ENCODE measurements at places on chromosomes 12 and 14.

GRCh38 chr12:88398031-88398430 is 182.2 kb downstream of the KITLG start:
- no peak for DNase-seq

- no peak for DNase-seq
These were observed 61.3 kb downstream of the KITLG start for GRCh38 chr12:88518863-88519403.

GRCh38 chr12:65918021-65918420 is 93.7 kb downstream of the HMGA2 start:
- no peak for DNase-seq

DNA sequence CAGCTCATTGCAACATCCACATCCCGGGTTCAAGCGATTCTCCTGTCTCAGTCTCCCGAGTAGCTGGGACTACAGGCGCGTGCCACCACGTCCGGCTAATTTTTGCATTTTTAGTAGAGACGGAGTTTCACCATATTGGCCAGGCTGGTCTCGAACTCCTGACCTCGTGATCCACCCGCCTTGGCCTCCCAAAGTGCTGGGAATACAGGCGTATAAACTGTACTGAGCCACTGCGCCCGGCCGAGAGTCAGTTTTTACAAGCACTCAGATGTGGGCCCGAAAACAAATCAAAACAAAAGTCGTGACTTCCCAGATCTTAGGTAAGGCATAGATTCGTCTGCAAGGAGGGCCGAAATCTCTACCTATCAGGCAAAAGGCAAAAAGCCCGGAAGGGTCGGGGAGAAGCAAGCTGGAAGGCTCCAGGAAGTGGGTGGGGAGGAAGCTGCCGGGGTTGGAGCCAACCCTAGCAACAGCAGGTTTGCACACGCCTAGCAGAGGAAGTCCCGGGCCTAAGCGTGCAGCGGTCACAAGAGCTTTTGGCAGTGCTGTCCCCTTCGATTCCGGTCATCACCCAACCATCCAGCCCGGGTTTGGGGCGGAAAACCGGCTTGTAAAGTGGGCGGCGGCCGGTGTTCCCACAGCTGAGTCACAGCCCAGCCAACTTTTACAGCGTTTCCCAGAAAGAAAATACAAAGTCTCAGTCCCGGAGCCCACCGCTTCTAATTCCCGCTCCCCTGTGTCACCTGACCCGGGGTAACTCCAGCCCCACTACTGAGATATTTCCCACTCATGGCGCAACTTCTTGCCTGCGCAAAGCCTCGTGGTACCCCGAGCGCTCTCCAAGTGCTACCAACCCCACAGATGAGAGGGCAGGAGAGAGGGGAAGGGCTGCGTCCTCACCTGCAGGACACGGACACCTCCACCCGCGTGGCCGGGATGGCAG is 583 bp downstream of the CPNE8 start:
- DNase-seq, result peak; percentile 11

GRCh38 chr12:16857456-16857923 is 251.5 kb upstream of the LMO3 start:
- DNase-seq, result no peak

- DNase-seq, result no peak
These were observed 107.1 kb downstream of the LIN7A start for GRCh38 chr12:80830533-80831088.

DNA sequence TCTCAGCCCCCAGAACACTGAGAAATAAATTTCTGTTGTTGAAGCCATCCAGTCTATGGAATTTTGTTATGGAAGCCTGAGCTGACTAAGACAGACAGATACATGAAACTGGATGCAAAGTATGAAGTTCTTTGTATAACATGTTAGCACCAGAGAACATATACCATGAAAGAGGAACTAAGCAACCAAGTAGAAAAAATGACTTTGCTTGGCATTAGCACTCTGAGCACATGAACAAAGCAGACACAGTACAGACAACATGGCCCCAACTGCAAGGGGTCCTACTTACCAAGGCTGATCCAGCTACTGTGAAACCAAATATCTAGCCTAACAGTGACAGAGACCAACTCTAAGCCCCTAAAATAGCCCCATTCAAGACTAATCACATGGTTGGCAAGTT is 13.8 kb downstream of the EXOC5 start:
- DNase-seq, result no peak

DNA sequence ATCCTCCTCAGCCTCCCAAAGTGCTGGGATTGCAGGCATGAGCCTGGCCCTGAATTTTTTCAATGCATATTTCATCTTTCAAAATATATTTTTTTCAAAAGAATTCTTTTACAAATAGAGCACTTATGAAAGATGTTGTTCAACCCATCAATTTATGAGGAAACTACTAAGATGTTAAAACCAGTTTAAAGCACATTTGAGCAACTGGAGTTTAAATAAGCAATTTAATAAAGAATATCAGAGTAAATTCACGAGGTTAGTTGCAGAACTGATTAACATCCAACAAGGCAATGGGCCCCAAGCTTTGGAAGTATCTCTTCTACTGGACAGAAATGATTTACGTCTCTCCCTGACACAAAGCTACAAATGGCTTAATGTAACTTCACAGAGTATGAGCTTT is 23.3 kb downstream of the GLT1D1 start:
- no peak for DNase-seq

GRCh38 chr12:114293571-114294302 is 112.2 kb downstream of the TBX5 start:
- DNase-seq, result no peak

- no peak for DNase-seq
These were observed 16.1 kb upstream of the NUDT14 start for GRCh38 chr14:105197211-105197641.

- no peak for DNase-seq
These were observed 3.6 kb downstream of the TNFAIP2 start for GRCh38 chr14:103126873-103127304.

- DNase-seq, result no peak
These were observed 22.6 kb upstream of the MAPKAPK5 start for GRCh38 chr12:111819191-111820158.

DNA sequence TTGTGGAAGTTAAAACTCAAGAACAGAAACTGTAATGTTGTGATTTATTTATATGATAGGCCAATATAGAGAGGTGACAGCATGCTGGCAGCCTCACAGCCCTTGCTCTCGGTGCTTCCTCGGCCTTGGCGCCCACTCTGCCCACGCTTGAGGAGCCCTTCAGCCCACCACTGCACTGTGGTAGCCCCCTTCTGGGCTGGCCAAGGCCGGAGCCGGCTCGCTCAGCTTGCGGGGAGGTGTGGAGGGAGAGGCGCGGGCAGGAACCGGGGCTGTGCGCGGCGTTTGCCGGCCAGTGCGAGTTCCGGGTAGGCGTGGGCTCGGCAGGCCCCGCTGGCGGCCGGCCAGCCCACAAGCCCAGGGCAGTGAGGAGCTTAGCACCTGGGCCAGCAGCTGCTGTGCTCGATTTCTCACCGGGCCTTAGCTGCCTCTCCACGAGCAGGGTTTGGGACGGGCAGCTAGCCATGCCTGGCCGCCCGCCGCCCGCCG is 65.8 kb upstream of the SLC8A3 start:
- no peak for DNase-seq
